Endodermal cell (in vitro differentiated cells): ENCODE measurements at places on chromosomes 1 and 21. TPM values are rescaled to one million over a fixed set of nuclear protein-coding genes. Genes with fewer than 3 reads are reported as not detected.

- DNase-seq = peak; percentile 37
- no peak overlapping the region for H3K4me3 ChIP-seq
- H3K36me3 ChIP-seq = no peaks in the 10 kb centered on the region
- H3K27me3 ChIP-seq = no peaks in the 10 kb centered on the region
- no peak overlapping the region for H3K27ac ChIP-seq
- peaks cover 2% of the 10 kb centered on the region for H3K4me1 ChIP-seq
Observed at GRCh38 chr1:29441916-29442668, 205.8 kb downstream of the PTPRU start.

- no peak overlapping the region for H3K4me3 ChIP-seq
- no peaks in the 10 kb centered on the region for H3K36me3 ChIP-seq
- no peaks in the 10 kb centered on the region for H3K27me3 ChIP-seq
- H3K4me1 ChIP-seq = peaks cover 7% of the 10 kb centered on the region
Observed at GRCh38 chr1:211485480-211485857, 6.5 kb downstream of the RD3 start.

DNA sequence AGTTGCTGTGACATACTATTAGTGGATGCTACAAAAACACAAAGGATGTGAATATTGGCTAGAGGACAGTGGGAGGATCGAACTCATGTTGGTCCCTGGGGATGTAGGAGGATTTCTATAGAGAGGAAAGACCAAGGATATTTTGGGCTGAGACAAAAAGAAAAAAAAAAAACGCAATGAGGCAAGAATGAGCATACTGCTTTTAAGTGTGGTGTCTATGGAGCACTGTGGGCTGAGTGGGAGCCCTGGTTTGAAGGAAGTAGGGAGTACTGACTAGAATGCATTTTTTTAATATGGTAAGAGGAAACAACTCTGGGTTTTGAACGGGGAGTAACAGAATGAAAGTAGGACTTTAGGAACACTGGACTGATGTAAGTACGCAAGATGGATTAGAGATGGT lies 450.7 kb downstream of the NEGR1 start:
- no peaks in the 10 kb centered on the region for H3K4me1 ChIP-seq
- no peaks in the 10 kb centered on the region for H3K27me3 ChIP-seq
- no peak for DNase-seq
- H3K4me3 ChIP-seq = no peak overlapping the region

DNA sequence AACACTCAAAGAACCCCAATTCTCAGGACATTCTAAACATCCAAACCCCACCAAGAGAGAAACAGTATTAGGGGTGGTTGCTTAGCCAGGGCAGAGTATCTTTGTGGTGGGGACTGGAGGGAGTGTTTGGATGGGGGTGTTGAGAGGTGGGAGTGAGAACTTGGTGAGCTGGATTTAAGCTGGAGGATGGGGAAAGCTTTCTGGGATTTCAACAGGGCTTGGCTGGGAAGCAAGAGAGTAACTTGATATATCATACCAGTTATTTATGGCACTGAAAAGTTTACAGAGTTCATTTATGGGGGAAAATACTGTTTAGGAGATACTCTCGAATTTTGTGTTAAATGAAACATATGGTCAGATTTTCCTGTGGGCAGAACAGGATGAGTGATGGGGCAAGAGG lies 6.8 kb upstream of the CNIH3 start:
- no peak overlapping the region for H3K27ac ChIP-seq
- DNase-seq = no peak
- H3K4me1 ChIP-seq = no peaks in the 10 kb centered on the region
- no peaks in the 10 kb centered on the region for H3K36me3 ChIP-seq
- no peak overlapping the region for H3K4me3 ChIP-seq
- H3K27me3 ChIP-seq = peaks cover 7% of the 10 kb centered on the region

GRCh38 chr21:28458446-28458845 lies 534.2 kb downstream of the LTN1 start:
- no peaks in the 10 kb centered on the region for H3K36me3 ChIP-seq
- DNase-seq = no peak
- no peaks in the 10 kb centered on the region for H3K27me3 ChIP-seq
- H3K4me3 ChIP-seq = no peak overlapping the region
- no peaks in the 10 kb centered on the region for H3K4me1 ChIP-seq
- no peak overlapping the region for H3K27ac ChIP-seq

DNA sequence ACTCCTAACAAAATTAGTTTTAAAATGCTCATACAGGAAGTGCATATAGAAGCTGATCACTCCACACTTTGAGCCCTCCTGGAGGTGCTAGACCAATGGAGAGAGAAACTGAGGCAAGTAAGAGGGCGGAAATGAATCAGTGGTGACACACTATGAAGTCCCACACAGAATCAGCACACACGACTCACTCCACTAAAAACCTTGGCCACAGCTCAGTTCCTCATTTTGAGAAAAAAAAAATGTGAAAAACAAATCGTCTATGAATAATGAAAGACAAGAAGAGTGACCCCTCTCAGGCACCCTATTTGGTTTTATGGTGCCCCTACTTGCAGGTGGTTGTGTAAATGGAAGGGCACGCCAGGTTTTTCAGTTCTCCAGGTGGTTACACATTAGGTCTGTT lies 675.1 kb upstream of the BRINP3 start:
- DNase-seq = no peak
- H3K36me3 ChIP-seq = no peaks in the 10 kb centered on the region
- H3K4me1 ChIP-seq = no peaks in the 10 kb centered on the region
- H3K4me3 ChIP-seq = no peak overlapping the region
- H3K27ac ChIP-seq = no peak overlapping the region
- H3K27me3 ChIP-seq = no peaks in the 10 kb centered on the region

GRCh38 chr1:160214481-160215140 lies 9.4 kb downstream of the PEA15 start:
- peaks cover 7% of the 10 kb centered on the region for H3K4me1 ChIP-seq
- DNase-seq = no peak
- no peaks in the 10 kb centered on the region for H3K27me3 ChIP-seq
- peaks cover 85% of the 10 kb centered on the region for H3K36me3 ChIP-seq
- no peak overlapping the region for H3K4me3 ChIP-seq
- no peak overlapping the region for H3K27ac ChIP-seq

DNA sequence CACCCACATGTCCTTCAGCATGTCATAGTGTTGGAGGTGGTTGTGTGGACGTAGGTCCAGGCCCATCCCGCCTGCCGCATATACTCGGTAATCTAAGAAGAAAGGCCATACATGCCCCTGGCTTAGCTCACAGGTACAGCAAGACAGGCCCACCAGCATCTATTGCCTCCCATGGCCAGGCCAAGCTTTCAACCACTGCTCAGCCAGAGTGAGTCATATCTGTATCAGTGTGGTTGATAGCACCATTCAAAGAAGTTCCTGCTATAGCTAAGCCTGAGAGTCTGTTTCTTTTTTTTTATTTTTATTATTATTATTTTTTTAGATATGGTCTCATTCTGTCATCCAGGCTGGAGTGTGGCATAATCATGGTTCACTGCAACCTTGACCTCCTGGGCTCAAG lies 17.0 kb downstream of the KLHDC8A start:
- no peaks in the 10 kb centered on the region for H3K36me3 ChIP-seq
- no peak for DNase-seq
- peaks cover 5% of the 10 kb centered on the region for H3K4me1 ChIP-seq
- no peak overlapping the region for H3K27ac ChIP-seq

- H3K4me1 ChIP-seq = no peaks in the 10 kb centered on the region
- H3K27ac ChIP-seq = no peak overlapping the region
- no peaks in the 10 kb centered on the region for H3K27me3 ChIP-seq
Observed at GRCh38 chr1:201147396-201148015, 6.8 kb downstream of the TMEM9 start.

Gene TRIM58
- total RNA-seq = 1.6 to 1.9 TPM (median 1.7 TPM) in 3 replicates

DNA sequence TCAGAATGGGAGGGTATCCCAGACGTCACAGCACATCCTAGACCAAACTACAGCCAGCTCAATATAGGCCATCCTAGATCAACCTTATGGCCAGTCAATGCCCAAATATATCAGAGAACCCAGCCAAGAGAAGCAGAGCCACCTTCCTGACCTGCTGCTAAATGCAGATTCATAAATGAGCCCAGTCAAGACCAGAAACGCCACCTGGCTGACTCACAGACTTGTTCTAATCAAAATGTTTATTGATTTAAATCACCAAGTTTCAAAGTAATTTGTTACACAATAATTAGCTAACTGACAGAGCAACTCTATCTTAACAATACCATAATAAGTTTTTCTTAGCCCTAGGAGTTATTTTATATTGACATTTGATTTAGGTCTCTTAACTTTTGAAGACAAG lies 28.6 kb downstream of the ZNF644 start:
- peaks cover 59% of the 10 kb centered on the region for H3K36me3 ChIP-seq
- no peak for DNase-seq
- no peaks in the 10 kb centered on the region for H3K27me3 ChIP-seq
- no peaks in the 10 kb centered on the region for H3K4me1 ChIP-seq
- no peak overlapping the region for H3K4me3 ChIP-seq
- H3K27ac ChIP-seq = no peak overlapping the region

DNA sequence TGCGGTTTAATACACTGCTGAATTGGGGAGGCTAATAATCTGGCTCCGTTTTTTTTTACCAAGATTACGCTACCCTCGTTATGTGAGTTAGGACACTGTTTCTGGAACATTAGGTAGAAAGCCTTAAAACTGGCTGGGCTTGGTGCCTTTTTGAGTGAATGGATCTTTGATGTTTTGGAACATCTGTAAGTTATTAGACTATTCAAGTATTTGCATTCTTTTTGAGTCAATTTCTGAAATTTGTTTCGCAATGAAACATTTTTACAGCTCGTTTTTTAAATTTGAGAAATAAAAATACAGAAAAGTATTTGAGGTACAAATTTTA lies 106.9 kb downstream of the LTN1 start:
- H3K4me3 ChIP-seq = peak overlapping the region; percentile 90
- DNase-seq = no peak
- H3K27me3 ChIP-seq = no peaks in the 10 kb centered on the region
- H3K27ac ChIP-seq = no peak overlapping the region

Gene FBLIM1
- total RNA-seq = 58.4 and 62.9 TPM in 2 replicates

GRCh38 chr1:235073331-235073967 lies 55.2 kb downstream of the TOMM20 start:
- peaks cover 5% of the 10 kb centered on the region for H3K4me1 ChIP-seq
- no peak overlapping the region for H3K4me3 ChIP-seq
- H3K27ac ChIP-seq = no peak overlapping the region
- no peak for DNase-seq
- no peaks in the 10 kb centered on the region for H3K36me3 ChIP-seq
- no peaks in the 10 kb centered on the region for H3K27me3 ChIP-seq

DNA sequence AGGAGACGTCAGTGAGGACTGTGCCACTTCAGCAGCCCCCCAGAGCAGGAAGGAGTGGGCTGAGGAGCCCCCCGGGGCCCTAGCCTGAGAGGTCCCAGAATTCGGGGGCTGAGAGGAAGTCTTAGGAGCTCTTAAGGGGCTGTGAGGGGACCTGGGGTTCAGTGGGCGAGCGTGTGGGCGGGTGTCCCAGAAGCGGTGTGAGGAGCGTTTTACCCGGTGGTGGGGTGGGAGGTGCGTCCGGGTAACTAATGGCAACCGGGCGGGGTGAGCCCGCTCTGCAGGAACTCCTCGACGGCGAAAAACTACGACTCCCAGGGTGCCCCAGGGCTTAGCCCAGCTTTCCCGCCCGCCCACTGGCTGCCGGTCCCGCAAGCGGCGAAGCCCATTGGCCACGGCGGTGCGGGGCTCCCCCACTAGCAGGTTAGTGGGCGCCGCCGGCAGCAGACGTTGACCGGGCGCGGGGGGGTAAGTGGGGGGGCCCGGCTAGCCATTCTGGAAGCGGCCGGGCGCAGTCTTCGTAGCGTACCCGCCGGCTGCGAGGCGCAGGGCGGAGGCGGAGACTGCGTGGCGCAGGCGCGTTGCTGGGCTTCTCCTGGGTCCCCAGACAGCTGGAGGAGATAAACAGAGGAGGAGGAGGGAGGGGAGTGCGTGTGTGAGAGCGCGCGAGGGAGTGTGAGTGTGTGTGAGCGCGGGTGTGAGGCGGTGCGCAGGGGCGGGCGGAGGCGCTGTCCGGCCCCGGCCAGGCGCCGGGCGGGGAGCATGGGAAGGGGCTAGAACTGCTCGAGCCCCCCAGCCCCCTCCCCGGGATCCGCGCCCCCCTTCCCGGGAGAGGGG lies at the start of gene WDTC1:
WDTC1 (plus strand) TSS at position 584 of the 834 bp plus-strand sequence. CDS start 26,423 bp downstream, outside the sequence.
- H3K27me3 ChIP-seq = no peaks in the 10 kb centered on the region
- no peaks in the 10 kb centered on the region for H3K36me3 ChIP-seq
- no peaks in the 10 kb centered on the region for H3K4me1 ChIP-seq
- no peak within 1 kb of the TSS for H3K27ac ChIP-seq
- peak within 1 kb of the TSS; percentile 95 for H3K4me3 ChIP-seq

Gene KLHDC7A
- total RNA-seq = 4.2 and 4.4 TPM in 2 replicates

DNA sequence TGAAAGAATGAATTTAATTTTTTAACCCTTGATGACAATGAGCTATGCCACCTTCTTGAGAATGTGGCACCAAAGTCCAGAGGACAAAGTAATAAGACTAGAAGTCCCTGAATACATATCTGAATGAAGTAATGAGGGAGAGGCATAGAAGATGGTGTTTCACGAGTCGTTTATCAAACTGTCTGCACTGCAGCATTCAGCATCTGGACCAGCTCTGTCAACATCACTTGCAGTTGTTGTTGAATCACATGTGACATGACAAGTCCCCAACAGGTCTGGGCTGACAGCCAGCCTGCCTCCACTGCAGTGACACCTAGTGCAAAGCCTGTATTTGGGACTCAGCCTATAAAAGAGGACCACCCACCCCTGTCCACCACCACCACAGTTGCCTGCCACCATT lies 17.3 kb upstream of the GALNT2 start:
- H3K27me3 ChIP-seq = no peaks in the 10 kb centered on the region
- DNase-seq = no peak
- no peak overlapping the region for H3K4me3 ChIP-seq
- no peaks in the 10 kb centered on the region for H3K4me1 ChIP-seq

- H3K27ac ChIP-seq = no peak overlapping the region
- peak; percentile 90 for DNase-seq
- H3K4me3 ChIP-seq = no peak overlapping the region
- H3K36me3 ChIP-seq = peaks cover 45% of the 10 kb centered on the region
- H3K4me1 ChIP-seq = peaks cover 5% of the 10 kb centered on the region
Observed at GRCh38 chr1:110060034-110060661, 10.3 kb downstream of the ALX3 start.

- peak overlapping the region; percentile 91 for H3K4me3 ChIP-seq
- DNase-seq = peak; percentile 70
- no peaks in the 10 kb centered on the region for H3K27me3 ChIP-seq
- H3K27ac ChIP-seq = no peak overlapping the region
- H3K36me3 ChIP-seq = peaks cover 46% of the 10 kb centered on the region
- H3K4me1 ChIP-seq = peaks cover 12% of the 10 kb centered on the region
Observed at GRCh38 chr1:154556422-154556821, 2.0 kb downstream of the UBE2Q1 start.

GRCh38 chr1:56297904-56298303 lies 281.5 kb downstream of the PLPP3 start:
- H3K4me3 ChIP-seq = no peak overlapping the region
- no peaks in the 10 kb centered on the region for H3K27me3 ChIP-seq
- no peaks in the 10 kb centered on the region for H3K4me1 ChIP-seq
- no peak overlapping the region for H3K27ac ChIP-seq

Gene ITLN2
- 15.8 to 29.7 TPM (median 29.0 TPM) in 3 replicates for total RNA-seq

DNA sequence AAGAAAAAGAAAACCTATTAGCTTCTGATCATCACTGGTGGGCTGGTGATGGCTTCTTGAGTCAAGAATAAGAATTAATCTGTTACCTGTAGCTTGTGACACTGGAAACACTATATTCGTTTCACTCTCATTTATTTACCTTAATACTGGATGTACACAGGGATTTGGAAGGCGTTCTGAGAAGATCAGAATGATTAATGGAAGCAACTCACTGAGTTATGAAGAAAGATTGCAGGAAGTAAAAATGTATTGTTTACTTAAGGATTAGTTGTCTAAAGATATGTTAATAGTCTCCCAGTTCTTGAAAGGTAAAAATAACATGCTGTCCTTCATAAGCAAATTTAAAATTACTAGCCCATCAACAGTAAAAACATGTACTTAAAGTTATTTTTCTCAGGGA lies 644.9 kb upstream of the NCAM2 start:
- H3K4me3 ChIP-seq = no peak overlapping the region
- no peaks in the 10 kb centered on the region for H3K36me3 ChIP-seq
- H3K27me3 ChIP-seq = no peaks in the 10 kb centered on the region
- DNase-seq = no peak
